ENCODE measurements at places on chromosomes 4 and X. TPM values are rescaled to one million over a fixed set of nuclear protein-coding genes. Genes with fewer than 3 reads are reported as not detected.
A peak's percentile ranks its signal among the peaks of the same experiment; 100 is the strongest.

- no peaks in the 10 kb centered on the region for H3K4me1 ChIP-seq
- H3K36me3 ChIP-seq = no peaks in the 10 kb centered on the region
- H3K4me3 ChIP-seq = no peak overlapping the region
- no peak overlapping the region for H3K27ac ChIP-seq
- no peaks in the 10 kb centered on the region for H3K27me3 ChIP-seq
Observed at GRCh38 chr4:87270144-87270543, 49.7 kb upstream of the KLHL8 start.

The CXCR3 gene
- not detected for total RNA-seq

GRCh38 chrX:104707572-104707971 lies 141.6 kb downstream of the IL1RAPL2 start:
- no peaks in the 10 kb centered on the region for H3K27me3 ChIP-seq
- DNase-seq = no peak
- no peak overlapping the region for H3K4me3 ChIP-seq
- H3K36me3 ChIP-seq = no peaks in the 10 kb centered on the region
- no peak overlapping the region for H3K27ac ChIP-seq

- H3K36me3 ChIP-seq = no peaks in the 10 kb centered on the region
- H3K4me3 ChIP-seq = no peak overlapping the region
- peak; percentile 67 for DNase-seq
- H3K27me3 ChIP-seq = no peaks in the 10 kb centered on the region
- peaks cover 8% of the 10 kb centered on the region for H3K4me1 ChIP-seq
- H3K27ac ChIP-seq = no peak overlapping the region
Observed at GRCh38 chr4:57148831-57149505, 38.8 kb upstream of the IGFBP7 start.

DNA sequence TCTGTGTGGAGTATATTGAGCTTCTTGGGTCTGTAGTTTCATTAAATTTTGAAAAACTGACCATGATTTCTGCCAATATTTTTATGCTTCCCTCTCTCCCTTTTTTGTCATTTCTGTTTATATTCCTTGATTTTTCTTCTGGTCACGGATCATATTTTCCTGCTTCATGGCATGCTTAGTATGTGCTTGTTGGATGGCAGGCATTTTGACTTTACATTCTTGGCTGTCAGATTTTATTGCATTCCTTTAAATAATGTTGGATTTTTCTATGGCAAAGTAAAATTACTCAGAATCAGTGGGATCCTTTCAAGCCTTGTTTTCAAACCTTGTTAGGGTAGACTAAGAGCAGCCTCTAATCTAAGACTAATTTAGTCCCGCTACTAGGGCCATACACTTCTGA lies 531.8 kb downstream of the IL15 start:
- no peaks in the 10 kb centered on the region for H3K4me1 ChIP-seq
- no peak overlapping the region for H3K27ac ChIP-seq
- H3K27me3 ChIP-seq = no peaks in the 10 kb centered on the region
- no peak overlapping the region for H3K4me3 ChIP-seq
- no peaks in the 10 kb centered on the region for H3K36me3 ChIP-seq

DNA sequence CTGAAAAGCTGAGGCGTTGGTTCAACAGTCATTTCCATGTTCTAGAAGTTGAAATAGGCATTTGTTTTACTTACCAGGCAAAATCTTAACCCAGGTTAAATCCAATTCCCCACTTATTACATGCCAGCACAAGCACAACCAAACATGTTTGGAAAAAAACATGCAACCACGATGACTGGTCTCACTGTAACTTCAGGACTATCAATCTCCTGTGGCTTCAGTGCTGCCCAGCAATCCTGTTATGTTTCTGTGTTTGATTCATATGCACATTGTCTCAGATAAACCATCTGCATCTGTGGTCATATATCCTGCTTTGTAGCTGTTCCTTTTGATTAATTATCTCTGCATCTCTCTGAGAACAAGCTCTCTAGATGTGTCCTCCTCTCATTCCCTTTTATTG lies 28.3 kb downstream of the PRDM8 start:
- no peaks in the 10 kb centered on the region for H3K4me1 ChIP-seq
- no peak overlapping the region for H3K4me3 ChIP-seq
- no peak overlapping the region for H3K27ac ChIP-seq
- H3K27me3 ChIP-seq = peaks cover 74% of the 10 kb centered on the region

- no peak overlapping the region for H3K4me3 ChIP-seq
- no peaks in the 10 kb centered on the region for H3K4me1 ChIP-seq
- no peak overlapping the region for H3K27ac ChIP-seq
Observed at GRCh38 chrX:26234177-26234576, 18.2 kb downstream of the MAGEB5 start.

The XPNPEP2 gene
- total RNA-seq = not detected

GRCh38 chr4:109609431-109609830 lies 49.4 kb downstream of the MCUB start:
- no peaks in the 10 kb centered on the region for H3K4me1 ChIP-seq
- H3K27me3 ChIP-seq = no peaks in the 10 kb centered on the region
- no peak for DNase-seq

The EDA2R gene
- 4.2 TPM for total RNA-seq

GRCh38 chrX:111071542-111072277 lies 24.3 kb upstream of the PAK3 start:
- H3K4me3 ChIP-seq = no peak overlapping the region
- no peaks in the 10 kb centered on the region for H3K36me3 ChIP-seq
- DNase-seq = no peak
- H3K27ac ChIP-seq = no peak overlapping the region
- no peaks in the 10 kb centered on the region for H3K4me1 ChIP-seq

The NLGN3 gene
- total RNA-seq = 7.4 TPM

The SHROOM3 gene
- 43.4 TPM for total RNA-seq

The MAP9 gene
- total RNA-seq = 20.8 TPM

GRCh38 chr4:183348136-183348535 lies 25.9 kb upstream of the CLDN24 start:
- H3K4me1 ChIP-seq = no peaks in the 10 kb centered on the region
- no peak overlapping the region for H3K27ac ChIP-seq
- H3K27me3 ChIP-seq = no peaks in the 10 kb centered on the region
- no peak overlapping the region for H3K4me3 ChIP-seq
- no peak for DNase-seq

GRCh38 chrX:66030505-66031317 lies 9.2 kb downstream of the VSIG4 start:
- H3K27ac ChIP-seq = no peak overlapping the region
- H3K4me3 ChIP-seq = no peak overlapping the region
- no peaks in the 10 kb centered on the region for H3K4me1 ChIP-seq
- H3K27me3 ChIP-seq = no peaks in the 10 kb centered on the region
- no peaks in the 10 kb centered on the region for H3K36me3 ChIP-seq

- H3K36me3 ChIP-seq = peaks cover 15% of the 10 kb centered on the region
- H3K4me1 ChIP-seq = peaks cover 7% of the 10 kb centered on the region
- H3K27me3 ChIP-seq = no peaks in the 10 kb centered on the region
- no peak overlapping the region for H3K27ac ChIP-seq
- no peak overlapping the region for H3K4me3 ChIP-seq
Observed at GRCh38 chr4:77023920-77024319, 51.9 kb downstream of the CCNI start.

DNA sequence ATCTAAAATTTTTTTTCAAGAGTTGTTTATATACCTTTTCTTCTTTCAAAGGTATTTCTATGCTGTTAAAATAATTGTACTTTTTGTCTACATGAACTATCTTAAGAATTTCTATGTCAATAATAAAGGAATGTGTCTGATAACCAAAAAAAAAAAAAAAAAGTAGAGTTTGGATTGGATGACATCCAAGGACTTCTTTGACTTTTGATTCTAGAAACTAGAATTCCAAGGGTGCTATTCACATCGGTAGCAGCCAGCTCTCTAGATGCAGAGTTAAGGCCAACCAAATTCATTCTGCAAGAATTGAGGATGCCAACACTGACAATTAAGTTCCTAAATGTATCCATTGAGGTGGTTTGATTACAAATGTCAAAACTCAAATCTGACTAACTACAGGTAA lies 42.0 kb upstream of the PRKG2 start:
- no peaks in the 10 kb centered on the region for H3K36me3 ChIP-seq
- no peak overlapping the region for H3K27ac ChIP-seq
- no peak overlapping the region for H3K4me3 ChIP-seq
- H3K4me1 ChIP-seq = no peaks in the 10 kb centered on the region

GRCh38 chrX:5876984-5877596 lies 351.6 kb downstream of the NLGN4X start:
- H3K36me3 ChIP-seq = no peaks in the 10 kb centered on the region
- DNase-seq = peak; percentile 75
- H3K27me3 ChIP-seq = no peaks in the 10 kb centered on the region
- no peak overlapping the region for H3K4me3 ChIP-seq
- no peaks in the 10 kb centered on the region for H3K4me1 ChIP-seq

DNA sequence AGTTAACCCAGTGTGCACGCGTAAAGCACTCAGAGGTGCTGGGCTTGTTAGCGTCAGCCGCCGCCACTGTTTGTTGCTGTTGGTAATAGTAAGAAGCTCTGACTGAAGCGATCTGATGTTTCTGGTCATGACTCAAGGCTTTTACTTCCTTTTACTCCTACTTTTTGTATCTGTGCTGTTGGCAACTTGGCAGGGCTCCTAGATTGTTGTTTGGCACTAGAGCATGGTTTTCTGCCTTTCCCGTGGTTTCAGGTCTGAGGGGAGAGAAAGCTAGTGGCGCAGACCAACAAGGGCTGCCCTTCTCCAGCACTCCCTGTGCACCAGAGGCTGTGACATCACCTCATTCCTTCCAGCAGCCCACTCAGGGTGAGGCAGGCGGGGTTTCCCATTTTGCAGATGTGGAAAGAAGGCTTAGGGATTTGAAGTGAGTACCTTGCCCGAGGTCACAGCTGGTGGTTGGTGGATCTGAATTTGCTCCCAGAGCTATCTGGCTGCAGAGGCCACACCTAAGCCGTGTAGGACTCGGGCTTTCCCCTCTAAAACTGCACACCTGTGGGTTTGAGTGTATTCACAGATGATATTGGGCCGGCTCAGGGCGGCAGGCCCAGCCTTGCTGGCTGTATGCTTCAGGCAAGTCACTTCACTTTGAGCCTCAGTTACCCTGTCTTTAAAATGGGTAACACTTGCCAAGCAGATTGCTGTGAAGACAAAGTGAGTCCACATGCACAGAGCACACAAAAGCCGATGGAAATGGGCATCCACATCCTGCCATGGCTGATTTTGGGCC lies 51.2 kb upstream of the TADA2B start:
- DNase-seq = peak; percentile 95
- peaks cover 12% of the 10 kb centered on the region for H3K4me1 ChIP-seq
- H3K4me3 ChIP-seq = no peak overlapping the region
- no peak overlapping the region for H3K27ac ChIP-seq
- no peaks in the 10 kb centered on the region for H3K27me3 ChIP-seq
- H3K36me3 ChIP-seq = peaks cover 8% of the 10 kb centered on the region

The SMPX gene
- 912 TPM for total RNA-seq

- DNase-seq = no peak
- no peak overlapping the region for H3K27ac ChIP-seq
- no peaks in the 10 kb centered on the region for H3K36me3 ChIP-seq
- no peaks in the 10 kb centered on the region for H3K4me1 ChIP-seq
- H3K4me3 ChIP-seq = no peak overlapping the region
Observed at GRCh38 chr4:3792813-3793212, 26.6 kb downstream of the ADRA2C start.

DNA sequence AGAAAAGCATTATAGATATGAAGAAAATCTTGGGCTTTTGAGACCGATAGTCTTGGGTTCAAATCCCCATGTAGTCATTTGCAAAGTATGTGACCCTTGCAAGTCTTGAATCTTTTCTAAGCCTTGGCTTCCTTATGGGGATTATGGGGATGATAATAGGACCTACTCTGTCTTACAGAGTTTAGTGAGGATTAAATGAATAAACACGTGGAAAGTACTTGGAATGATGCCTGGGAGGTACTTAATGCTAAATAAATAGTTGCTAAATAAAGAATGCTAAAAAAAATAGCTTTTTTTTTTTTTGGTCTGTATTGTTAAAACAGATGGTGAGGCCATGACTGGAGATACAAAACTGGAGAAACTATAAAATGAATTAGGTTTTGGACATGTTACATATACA lies 292.7 kb downstream of the GPAT3 start:
- no peaks in the 10 kb centered on the region for H3K36me3 ChIP-seq
- no peak for DNase-seq
- no peaks in the 10 kb centered on the region for H3K27me3 ChIP-seq

All from cardiac muscle cell (in vitro differentiated cells and primary cell).